ENCODE measurements at places on chromosomes 12 and 14. TPM values are rescaled to one million over a fixed set of nuclear protein-coding genes. Genes with fewer than 3 reads are reported as not detected.

DNA sequence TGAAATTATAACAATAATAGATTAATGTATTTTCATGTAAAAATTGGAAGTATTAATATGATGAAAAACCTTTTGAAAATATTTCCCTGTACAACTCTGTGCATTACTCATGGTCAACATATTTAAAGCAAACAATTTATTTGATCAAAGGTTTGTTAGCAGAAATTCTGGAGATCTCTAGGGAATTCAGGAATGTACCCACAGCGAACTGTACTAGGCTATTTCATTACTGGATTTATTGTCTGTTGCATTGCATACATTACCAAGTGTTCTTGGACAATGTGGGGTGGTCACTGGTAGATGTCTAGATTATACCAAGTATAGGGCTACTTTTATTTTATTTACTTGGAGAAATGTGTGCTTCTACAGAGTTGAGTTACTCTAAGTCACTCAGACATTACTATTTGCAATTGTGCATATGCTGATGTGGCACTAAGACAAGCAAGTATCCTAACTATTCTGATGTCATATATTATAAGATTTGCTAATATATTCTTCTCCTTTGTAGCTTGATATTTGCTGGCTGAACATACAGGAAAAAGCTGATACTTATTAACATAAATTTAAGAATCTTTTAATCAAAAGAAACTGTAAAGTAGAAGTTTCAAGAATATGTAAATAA is 323.3 kb downstream of the CCER1 start:
- no peak for DNase-seq

The PPP4R4 gene
- polyA plus RNA-seq = not detected

The ATP2B1 gene
- polyA plus RNA-seq = 6.3 TPM

The MEG3 gene
- polyA plus RNA-seq = 29.6 TPM

DNA sequence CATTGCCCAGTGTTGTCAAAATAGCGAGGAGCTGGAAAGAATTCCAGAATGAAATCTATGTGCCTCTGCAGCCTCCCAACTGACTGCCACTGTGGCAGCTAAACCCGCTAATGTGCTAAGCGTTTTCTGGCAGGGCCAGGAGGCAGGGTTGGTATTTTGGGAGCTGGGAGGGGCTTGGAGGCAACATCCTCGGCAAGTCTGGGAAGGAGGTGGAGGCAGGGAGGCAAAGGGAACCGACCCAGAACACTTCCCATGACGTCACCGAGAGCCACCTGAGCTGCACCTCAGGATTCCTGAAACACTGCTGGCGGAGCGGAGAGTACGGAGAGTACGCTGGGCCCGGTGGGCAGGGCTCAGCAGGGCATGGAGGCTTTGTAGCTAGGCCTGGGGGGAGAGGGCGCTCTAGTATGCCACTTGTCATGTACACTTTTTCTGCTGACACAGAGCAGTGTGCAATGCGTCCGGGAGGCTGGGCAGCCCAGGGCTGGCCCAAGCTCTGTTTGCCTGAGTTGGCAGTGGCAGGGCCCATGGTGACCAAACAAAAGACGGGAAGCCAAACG is 81.5 kb downstream of the DPF3 start:
- DNase-seq = peak; percentile 74

GRCh38 chr12:90773491-90773890 is 181.5 kb downstream of the CCER1 start:
- DNase-seq = no peak

The GYS2 gene
- not detected for polyA plus RNA-seq

The CPSF2 gene
- 12.3 TPM for polyA plus RNA-seq

The TOMM20L gene
- polyA plus RNA-seq = not detected

GRCh38 chr14:93322929-93323599 is 9.8 kb downstream of the BTBD7 start:
- no peak for DNase-seq

GRCh38 chr12:33759279-33759678 is 263.0 kb upstream of the ALG10 start:
- no peak for DNase-seq

- DNase-seq = no peak
Measured at GRCh38 chr12:132428936-132429601, 60.9 kb upstream of the FBRSL1 start.

GRCh38 chr14:71487941-71488340 is 444.3 kb upstream of the RGS6 start:
- DNase-seq = no peak

DNA sequence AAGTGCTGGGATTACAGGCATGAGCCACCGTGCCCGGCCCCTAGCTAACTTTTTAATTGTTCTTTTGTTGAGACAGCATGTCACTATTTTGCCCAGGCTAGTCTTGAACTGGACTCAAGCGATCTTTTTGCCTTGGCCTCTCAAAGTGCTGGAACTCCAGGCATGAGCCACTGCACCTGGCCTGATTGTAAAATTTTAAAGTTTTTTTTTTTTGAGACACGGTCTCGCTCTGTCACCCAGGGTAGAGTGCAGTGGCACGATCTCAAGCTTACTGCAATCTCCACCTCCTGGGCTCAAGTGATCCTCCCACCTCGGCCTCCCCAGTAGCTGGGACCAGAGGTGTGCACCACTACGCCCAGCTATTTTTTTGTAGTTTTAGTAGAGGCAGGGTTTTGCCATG is 79.1 kb upstream of the SINHCAF start:
- DNase-seq = no peak

- no peak for DNase-seq
Measured at GRCh38 chr14:21003788-21004346, 4.8 kb downstream of the SLC39A2 start.

The RGS6 gene
- 1.4 TPM for polyA plus RNA-seq

DNA sequence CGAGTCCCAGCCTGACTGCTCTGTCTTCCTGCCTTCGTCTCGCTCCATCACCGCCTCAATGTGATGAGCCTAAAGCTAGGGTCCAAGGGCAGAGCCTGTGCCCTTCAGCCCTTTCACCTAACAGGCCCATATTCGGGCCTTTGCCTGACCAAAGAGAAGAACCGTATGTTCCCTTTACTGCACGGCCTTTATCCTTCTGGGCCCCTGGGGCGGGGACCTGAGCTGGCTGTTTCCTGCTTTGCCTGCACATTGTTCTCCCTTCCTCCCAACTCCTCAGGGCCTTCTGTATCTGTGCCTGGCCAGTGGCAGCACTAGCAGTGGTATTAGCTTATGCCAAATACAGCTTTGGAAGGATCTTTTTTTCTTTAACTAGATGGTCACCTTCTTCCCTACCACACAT is 8.5 kb upstream of the MYL6B start:
- DNase-seq = peak; percentile 59

DNA sequence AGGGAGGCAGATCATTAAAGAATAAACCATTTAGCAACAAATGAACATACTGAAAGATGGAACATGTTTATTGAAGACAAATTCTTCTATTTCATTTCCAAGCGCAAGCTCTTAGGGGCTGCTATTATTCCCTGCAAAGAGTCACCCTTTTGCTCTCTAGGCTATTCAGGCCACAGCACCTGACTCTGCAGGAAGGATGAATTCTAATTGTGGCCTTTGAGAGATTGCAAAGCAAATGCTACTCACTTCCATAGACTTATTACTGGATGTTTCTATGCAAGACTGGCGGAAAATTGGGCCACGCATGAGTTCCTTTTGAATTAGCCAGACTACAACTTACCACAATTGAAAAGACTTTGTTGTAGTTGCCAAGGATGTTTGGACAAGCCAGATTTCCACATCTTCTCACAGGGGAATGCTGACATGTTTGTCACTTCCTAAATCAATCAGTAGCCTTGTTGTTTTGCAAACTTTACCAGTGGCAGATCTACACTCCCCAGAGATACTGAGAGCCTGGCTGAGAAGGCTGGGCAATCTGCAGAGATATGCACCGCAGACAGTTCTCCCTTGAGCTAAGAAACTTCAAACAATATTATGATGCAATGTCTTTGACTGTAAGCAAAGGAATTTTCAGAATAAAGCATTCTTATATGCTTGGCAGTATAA is 334.3 kb upstream of the SYT1 start:
- peak; percentile 21 for DNase-seq

GRCh38 chr14:28242895-28243294 is 523.7 kb upstream of the FOXG1 start:
- DNase-seq = no peak

DNA sequence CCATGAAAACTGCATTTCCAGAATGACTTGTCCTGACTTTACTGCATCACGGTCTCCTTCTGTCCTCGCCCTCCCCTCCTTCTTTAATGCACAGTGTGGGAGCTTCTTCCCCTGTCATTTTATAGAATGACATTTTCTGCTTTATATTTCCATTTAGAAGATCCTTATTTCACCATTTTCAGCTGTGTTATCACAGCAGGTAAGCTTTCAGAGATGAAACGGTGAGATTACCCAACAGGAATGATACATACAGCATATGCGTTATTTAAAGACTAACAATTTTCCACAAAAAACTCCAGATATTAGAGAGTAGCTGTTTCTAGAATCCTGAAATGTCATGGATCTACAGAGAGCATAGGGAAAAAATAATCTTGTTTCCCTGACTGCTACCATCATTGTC is 27.3 kb upstream of the PZP start:
- DNase-seq = no peak

The CRIP1 gene
- 272 TPM for polyA plus RNA-seq

The GLIPR1L1 gene
- not detected for polyA plus RNA-seq

The MIP gene
- not detected for polyA plus RNA-seq

DNA sequence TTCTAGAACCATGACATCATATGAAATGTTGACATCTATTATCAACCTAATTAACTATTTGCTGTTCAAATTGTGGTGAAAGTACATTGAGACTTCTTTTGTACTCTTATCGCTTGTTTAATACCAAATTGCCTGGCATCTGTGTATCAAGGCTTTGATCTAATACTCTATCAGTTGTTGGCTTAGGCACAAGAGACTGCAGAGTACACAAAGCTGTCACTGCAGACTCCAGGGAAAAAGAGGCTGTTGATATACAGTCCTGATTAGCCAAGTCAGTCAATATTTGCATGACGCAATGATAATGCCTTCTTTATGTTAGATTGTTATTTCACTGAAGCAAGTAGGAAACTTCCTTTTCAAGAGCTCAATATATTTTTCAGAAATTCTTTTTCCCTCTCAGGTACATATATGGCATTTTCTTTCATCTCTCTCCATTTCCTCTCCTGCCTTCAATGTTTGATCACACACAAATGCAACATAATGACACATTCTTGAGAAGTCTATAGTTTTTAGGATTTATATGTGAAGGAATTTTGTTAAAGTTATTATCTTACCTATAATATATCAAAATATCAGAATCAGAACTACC is 32.3 kb upstream of the PTCSC3 start:
- DNase-seq = no peak

DNA sequence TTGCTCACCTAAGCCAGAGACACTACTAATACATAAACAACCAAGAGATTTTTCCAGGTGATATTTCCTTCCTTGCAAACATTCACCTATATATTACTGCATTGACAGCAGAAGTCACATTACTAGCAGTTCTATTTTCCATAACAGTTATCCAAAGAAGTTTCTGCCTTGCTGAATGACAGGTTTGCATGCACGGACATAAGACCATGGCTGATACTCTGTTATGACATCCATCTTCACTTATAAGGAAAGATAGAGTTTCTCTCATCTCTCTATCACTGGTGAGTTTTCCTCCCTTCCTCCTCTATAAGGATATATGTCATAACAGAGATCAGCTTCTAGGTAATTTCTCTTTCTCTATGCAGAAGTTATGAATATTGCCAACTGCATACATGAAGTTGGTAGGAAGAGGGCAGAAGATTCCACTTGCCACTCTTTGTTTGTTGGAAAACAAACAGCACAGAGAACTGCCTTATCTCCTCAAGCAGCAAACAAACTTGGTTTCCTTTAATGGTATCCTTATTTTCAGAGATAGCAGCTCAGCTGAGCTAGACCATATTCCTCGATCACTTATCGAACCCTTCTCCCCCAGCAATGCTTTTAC is 557.0 kb downstream of the VRK1 start:
- DNase-seq = no peak

The GLT8D2 gene
- polyA plus RNA-seq = 7.0 TPM

- no peak for DNase-seq
Measured at GRCh38 chr12:105256011-105256410, 20.0 kb upstream of the APPL2 start.

The OTOGL gene
- 0.80 TPM for polyA plus RNA-seq

The BEST3 gene
- polyA plus RNA-seq = 0.82 TPM

DNA sequence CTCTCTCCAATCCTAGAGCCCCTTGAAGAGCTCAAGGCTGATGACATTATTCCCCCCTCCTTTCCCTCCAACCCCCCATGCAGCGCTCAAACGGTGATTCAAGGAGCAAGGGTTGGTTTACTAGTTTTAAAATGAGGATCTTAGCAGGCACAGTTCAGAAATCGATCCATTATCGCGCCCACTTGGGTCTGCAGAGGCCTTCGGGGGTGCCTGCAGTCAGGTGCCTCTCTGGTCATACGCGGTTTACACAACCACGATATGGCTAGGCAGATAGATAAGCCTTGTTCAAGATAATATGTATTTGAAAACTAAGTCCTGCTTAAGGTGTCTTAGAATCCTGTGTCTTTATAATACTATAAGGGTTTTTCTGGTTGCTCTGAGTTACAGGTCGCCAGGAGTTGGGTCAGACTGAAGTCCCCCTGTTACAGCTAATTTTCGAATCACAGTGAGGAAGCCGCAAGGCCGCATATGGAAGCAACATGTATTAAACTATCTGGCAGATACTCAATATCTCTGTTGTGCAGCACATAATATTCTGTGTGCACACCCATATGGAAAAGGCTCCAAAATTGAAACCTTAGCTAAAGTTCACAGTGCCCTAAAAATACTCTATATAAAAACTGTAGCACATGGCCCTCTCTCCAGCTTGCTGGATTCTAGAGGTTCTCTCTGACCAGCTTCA is 10.0 kb downstream of the BHLHE41 start:
- no peak for DNase-seq

DNA sequence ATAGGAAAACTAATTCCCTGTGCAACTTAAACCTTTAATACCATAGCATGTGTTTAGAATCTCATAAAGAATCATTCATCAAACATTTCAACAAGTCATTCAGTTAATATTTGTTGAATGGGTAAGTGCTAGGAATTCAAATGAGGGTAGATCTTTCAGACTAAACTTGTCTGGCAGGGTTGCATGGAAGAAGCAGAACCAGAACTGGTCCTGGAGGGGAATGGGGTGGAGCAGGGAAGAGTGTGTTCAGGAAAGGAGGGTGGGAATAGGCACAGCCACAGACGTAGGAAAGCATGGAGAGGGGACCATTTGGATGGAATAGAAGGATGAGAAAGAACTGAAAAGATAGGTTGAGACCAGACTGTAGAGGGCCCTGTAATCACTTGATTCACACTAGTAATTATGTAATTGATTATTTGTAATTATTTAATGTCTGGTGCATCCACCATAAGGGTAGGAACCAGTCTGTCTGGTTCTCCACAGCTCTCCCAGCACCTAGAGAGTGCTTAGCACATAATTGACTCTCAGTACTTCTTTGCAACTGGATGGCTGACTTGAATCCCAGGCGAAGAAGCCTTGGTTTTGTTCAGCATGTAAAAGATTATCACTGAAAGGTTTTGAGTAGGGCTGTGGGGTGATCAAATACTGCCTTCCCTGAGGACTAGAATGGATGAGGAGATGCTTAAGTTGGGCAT is 3.0 kb upstream of the MAP3K9 start:
- no peak for DNase-seq

The RERG gene
- polyA plus RNA-seq = 29.3 TPM

GRCh38 chr14:50060871-50061663 is 55.3 kb downstream of the VCPKMT start:
- peak; percentile 64 for DNase-seq
